ENCODE measurements at places on chromosomes 4 and X.

GRCh38 chrX:129637217-129638109 is 17.3 kb downstream of the APLN start:
- DNase-seq = peak; percentile 62

DNA sequence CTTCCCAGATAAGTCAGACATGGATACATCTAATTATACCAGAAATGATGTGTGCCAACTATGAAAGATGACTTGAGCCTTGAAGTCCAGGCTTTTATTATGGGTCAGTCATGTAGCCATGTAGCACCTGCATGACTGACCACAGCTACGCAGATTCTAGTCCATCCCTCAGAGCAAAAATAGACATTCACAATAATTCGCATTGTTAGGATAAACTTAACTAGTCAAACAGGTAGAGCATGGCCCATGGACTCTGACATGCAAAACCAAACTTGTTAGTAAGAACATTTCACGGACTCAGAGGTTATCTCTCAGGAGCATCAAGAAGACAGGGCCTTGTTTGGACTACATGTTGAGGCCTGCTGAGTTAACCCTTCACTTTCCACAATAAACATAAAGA is 132.6 kb downstream of the PWWP3B start:
- no peak for DNase-seq

DNA sequence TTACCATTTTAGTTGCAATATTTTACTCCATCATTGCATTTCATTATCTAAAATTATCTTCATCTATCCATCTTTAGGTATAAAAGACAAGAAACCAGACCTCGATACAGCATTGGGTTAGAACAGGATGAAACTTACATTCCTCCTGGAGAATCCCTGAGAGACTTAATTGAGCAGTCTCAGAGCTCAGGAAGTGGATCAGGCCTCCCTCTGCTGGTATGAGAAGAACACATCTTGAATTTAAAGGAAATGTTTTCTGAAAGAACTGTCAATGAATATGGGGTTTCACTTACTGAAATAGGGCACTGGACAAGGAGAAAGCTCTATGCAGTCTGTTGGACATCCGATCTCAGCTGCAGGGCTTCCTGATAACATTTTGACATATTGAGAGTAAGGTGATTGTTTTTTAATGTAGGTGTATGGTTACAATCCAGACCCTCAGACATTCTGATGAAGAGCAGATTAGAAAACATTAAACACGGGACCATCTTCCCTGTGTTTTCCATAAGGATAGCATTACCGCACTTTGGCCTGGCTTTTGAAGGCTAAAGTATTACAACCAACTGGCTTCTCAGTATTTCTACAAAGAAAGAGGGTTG is 367.2 kb downstream of the BMPR1B start:
- DNase-seq = no peak

DNA sequence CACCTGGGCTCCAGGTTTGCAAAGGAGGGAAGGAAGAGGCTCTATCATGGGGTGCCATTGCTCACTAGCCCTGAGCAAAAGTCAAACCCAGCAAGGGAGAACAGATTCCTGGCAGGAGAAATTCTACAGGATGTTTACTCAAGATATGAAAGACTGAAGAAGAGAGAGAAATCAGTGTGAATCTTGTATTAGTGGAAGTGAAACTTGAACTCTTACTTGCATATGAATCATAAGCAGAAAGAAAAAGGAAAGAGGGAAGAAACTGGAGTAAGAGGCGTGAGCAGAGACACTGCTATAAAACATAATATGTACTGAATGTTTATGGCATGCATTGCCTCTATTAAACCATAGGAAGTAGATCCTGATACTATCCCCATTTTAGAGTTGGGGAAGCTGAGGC is 60.9 kb downstream of the C4orf46 start:
- DNase-seq = no peak

GRCh38 chrX:11105080-11105479 is 6.1 kb upstream of the HCCS start:
- DNase-seq = no peak

- no peak for DNase-seq
Measured at GRCh38 chr4:122896270-122896669, 26.1 kb downstream of the NUDT6 start.

DNA sequence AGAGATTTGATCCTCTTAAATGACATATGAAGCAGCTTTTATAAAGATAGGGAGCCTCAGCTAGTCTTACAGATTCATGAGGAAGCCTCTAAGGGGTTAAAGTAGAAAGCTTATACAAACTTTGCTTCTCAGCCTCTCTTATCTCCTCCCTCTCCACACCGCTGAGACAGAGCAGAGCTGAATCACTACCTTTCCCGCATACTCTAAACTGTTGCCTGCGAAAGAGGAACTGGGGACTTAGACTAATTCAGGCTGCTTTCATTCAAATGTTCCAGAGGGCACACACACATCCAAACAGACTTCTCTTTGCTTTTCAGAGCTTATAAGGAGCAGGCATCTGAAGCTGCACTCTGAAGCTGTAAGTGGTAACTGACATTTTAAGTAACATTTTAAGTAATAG is at the start of gene SERTM2:
Gene SERTM2 (plus strand): TSS at position 169 of the 400 bp plus-strand sequence. CDS start 7,213 bp downstream, outside the sequence.
- DNase-seq = no peak

GRCh38 chr4:139887962-139888735 is 222.5 kb downstream of the MGST2 start:
- DNase-seq = no peak

- no peak for DNase-seq
Measured at GRCh38 chr4:139337612-139338011, 35.3 kb upstream of the NDUFC1 start.

DNA sequence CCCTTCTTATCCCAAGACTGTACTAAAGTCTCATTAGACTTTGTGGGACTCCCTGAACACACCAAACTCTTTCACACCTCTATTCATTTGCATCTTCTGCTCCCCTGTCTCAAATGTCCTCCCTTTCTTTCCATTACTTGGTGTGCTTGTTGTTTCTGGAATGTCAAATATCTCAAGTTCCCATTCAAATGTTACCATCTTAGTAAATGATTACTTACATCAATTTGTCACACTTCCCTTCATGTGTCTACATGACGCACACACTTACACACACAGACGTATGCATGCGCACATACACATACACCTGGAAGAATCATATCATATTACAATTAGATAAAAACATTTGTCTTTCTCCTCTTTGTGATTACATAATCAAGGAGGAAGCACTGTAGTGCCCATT is 210.8 kb upstream of the TEX13C start:
- no peak for DNase-seq

DNA sequence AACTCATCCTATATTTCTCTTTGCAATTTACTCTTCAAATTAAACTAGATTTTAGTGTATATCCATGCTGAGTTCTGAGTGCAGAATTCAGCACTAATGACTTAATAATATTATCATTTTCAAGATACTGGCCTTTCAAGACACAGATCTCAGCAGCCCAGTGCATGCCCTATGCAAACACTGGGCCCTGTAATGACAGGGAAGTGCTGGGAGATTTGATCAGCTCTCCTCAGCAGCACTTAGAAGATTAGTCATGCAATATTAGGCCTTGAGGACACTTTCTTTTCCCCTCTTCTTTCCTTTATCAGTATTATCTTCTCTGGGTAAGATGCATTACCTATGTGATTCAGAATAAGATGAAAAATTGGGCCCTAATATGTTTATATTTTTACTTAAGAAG is 207.1 kb downstream of the PPP3CA start:
- no peak for DNase-seq

DNA sequence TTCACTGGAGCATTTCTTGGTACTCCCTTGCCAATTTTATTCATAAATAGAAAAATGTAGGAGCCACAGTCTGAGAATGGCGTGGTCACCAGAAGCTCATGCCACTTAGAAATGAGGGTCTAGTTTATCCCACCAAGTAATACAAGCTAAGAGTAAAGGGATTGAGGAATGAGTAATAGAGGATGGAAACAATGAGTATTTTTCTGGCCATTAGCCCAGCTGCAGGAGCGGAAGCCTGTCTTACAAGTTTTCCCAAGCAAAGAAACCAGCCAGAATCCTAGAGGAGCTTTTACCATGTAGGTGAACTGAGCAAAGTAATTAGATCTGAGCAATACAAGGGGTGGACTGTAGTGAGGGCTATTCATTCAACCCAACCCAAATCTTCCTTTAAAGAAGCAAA is 160.7 kb upstream of the NPY2R start:
- DNase-seq = no peak

DNA sequence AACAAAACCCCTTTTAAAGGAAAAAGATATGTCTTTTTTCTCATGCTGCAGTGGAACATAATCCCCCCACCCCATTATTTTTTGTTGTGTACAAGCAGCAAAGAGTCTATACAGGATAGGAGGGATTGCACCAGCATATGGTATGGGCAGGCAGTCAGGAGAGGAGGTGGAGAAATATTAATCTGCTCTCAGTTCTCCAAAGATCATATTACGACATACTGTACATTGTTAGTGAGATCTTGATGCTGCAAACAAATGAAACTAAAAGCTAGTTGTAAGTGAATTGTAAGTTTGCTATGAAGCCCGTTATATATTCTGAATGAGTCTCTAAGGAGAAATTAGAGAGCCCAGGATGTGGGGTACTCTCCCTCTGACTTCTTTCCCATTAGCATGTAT is 75.3 kb downstream of the RAPGEF2 start:
- no peak for DNase-seq

DNA sequence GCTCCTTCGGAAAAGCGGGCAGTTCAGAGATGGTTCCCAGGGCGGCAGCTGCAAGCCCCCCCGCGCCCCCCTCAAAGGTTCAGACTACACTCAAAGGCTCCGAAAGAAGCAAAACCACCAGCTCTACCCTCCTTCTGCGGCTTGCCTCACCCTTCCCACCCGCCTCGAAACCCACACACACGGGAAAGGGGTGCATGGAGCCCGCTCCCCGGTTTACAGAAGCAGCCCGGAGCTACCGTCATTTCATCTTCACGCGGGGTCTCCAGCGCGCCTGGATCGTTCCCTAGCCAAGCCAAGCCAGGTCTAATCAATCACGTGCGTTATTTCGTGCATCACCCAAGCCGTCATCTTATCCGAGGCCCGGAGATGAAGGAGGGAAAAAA is 1.2 kb downstream of the NLGN4X start:
- DNase-seq = no peak

DNA sequence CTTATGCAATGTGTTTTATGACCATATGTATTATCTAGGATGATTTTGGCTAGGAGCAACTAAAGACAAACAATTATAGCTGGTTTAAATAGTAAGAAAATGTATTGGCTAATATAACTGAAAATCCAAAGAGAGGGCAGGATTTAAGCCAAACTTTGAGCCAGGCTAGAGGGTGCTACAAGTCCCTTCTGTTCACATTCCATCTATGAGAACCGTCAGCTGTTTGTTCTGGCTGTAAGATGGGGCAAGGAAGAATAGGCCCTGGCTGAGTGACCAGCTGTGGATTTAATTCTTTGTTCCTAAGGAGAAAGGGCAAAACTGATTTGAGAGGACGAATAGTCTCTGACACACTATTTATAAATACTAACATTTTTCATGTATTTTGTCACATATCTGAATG is 79.2 kb upstream of the UGT8 start:
- no peak for DNase-seq

GRCh38 chr4:176794651-176795050 is 1.9 kb upstream of the VEGFC start:
- DNase-seq = no peak

- DNase-seq = no peak
Measured at GRCh38 chrX:125646195-125646594, 326.5 kb downstream of the TEX13C start.

- DNase-seq = no peak
Measured at GRCh38 chr4:12689457-12689856, 794.7 kb downstream of the RAB28 start.

GRCh38 chrX:11609109-11609508 is 56.6 kb downstream of the ARHGAP6 start:
- no peak for DNase-seq

DNA sequence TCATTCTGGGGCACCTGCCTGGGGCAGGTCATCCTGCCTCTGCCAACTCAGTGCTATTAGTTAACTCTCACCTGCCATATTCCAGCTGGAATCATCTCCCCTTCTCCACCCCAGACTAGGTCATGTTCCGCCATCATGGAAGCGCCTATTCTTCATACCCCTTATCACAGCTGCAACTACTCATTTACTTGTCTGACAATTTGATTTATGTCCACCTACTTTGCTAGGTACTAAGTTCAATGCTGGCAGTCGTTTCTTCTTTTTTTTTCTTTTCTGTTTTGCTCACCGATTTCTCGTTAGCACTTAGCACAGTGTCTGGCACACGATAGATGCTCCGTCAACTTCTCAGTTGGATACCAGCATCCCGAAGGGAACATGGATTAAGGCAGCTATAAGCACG is 1.1 kb upstream of the FMR1 start:
- DNase-seq = no peak

DNA sequence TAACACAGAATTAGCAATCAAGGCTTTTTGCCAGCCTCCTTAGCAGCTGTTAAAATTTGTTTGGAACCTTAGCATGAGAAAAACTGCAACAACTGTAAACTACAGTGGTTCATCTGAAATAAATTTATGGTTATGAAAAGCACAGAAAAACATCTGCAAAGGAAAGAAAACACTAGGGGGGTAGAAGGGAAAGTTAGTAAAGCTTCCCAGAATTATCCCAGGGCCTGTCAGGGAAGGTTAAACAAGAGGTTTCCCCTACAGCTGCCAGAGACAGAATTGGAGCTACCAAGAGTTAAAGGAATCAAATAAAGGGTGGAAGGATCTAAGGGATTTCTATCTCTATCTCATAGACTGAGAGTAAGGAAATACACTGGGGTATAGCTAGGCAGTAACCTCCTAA is 234.7 kb upstream of the DIAPH2 start:
- no peak for DNase-seq

DNA sequence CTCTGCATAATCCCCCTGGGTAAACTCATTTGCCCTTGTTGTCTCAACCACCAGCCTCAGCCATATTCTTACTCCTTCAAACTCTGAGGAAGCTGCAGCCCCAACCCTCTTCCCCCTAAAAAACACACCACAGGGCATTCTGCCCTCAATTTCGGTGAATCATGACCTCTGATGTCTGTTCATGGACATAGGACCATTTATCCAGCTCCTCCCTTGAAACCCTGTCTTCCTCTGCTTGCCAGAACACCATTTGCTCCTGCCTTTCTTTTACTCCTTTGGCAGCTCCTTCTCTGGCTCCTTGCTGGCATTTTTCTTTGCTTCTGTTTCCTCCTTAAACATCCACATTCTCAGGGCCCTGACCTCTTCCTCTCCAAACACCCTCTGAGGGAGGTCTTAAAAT is 87.1 kb downstream of the ITIH6 start:
- DNase-seq = no peak

DNA sequence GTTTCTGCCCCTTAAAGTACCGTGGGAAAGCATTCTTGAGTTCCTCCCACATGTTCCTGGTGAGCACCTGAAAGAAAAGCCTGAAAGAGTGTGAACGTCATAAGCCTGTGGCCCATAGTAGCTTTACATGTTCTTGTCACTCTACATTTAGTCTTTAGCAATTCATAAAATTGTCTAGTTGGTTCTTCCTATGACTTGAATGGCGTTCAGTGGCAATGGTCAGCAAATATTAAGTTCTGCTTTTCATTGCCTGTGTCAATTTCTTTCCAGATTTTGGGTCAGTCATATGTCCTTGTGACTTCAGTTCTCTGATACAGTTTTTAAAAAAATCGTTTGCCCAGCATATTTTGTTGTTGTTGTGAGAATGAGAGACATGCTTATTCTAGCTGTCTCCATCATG is 650.0 kb upstream of the BOD1L1 start:
- DNase-seq = no peak
